ENCODE measurements at places on chromosomes 7 and 10.

DNA sequence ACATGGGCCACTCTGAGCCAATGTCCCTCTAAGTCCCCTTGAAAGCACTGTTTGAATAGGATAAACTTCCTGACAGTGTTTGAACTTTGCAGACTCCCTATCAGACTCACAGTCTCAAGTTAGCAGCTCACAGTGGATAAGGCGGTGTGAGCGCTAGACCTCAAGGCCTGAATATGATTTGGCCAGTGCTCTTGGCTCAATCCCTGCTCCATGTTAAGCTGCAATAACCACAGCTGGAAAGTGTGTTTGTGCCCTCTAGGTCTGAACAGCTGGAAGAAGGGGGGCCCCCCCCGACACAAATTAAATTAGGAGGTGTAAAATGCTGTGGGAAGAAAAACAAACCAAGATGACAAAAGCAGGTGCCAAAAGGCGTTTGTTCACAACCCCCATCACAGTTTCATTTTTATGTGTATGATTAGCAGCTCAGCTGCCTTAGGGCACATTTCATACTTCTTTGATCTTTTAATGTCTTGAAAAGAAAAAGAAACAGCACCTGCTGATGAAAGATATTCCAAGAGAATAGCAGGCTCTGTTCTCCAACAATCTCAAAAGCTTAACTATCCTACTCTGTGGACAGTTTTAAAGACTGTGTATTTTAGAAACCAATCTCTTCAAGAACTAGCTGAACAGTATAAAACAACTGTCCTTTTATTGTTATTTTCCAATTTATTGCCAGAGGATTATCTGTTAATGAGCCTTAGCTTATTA, 167.6 kb downstream of the SNX13 start:
- no peak for DNase-seq

DNA sequence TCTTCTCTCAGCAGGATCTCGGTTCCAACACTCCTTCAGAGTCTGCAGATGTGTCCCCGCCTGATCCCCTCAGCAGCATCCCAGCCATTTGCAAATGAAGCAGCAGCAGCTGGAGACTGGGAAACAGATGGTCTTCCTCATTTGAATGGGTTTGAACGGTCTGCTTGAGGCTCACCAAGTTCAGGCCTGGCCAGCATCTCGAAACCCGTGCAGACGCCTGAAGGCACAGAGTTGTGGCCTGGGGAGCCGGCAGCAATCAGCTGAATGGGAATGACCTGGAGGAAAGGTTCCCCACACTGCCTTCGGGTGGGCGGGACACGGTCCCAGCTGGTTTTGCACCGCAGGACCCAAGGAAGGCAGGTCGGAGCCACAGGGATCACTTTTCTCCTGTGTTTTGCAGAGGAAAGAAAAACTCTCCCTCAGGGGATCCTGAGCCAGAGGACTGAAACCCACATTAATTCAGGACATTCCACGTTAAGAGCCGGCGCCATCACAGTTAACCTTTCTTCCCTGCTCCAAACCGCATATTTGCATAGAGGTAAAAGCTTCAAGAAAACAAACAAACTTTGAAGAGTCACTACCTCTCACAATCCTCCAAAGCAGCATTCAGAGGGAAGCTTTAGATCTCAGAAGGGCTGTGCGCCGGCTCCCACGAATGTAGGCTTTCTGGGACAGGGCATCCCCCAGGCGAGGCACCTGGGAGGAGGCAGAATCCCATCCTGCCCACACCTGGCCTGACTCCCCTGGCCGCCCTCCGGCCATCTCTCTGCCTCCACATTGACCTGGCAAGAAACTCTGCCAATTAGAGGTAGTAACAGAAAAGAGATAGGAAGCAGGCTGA, 17.7 kb downstream of the FGFR2 start:
- DNase-seq: no peak

DNA sequence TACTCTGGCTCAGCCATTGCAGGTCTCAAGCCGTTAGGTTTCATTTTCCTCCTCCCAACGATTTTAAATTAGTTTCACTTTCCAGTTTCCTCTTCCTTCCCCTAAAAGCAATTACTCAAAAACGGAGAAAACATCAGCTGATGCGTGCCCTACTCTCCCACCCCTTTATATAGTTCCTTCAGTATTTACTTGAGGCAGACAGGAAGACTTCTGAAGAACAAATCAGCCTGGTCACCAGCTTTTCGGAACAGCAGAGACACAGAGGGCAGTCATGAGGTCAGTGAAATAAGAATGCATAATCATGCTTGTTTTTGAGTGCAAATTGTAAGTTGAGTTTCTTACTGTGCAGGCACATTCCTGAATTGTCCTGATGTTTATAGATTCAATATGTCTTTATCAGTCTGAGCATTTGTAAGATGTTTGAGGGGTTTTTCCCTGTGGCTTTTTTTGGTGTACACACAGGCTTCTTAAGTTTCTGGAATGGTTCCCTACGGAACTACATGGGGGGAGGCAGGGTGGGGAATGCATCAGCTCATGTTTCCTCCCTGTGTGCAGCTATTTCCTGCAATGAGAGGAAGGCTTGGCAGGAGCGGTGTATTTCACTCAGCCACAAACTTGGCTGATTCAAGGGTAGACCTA, at the start of gene IFIT3:
IFIT3 (plus strand) TSS at position 195 of the 639 bp plus-strand sequence; CDS start at position 272, 77 bp downstream.
- peak; percentile 47 for DNase-seq

DNA sequence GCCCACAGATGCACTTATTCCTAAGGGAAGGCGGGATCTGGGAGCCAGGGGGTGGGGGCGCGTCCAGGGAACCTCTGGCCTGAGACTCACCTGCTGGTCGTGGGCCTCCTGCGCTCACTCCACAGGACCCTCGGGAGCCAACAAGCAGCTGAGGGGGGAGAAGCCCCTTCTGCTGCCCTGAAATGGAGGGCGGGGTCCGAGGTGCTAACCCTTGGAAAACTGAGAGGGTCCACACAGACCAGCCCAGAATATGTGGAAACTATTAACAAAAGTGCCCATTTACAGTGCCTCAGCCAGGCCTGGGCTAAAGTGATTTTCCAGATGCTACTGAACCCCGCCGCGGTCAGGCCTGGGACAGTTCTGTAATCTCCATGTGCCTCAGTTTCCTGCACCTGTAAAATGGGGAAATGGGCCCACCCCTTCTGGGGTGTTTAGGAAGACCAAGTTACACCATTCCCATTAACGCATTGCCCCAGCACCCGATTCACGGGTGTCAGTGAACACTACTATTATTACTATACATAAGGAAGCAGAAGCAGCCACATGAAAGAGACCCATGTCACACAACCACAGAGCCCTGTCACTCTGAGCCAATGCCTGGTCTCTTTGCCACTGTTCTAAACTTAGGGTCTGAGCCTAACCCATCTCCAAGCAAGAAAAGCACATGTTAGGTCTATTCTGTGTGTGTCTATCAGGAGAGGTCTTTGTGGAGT, 630 bp upstream of the VSTM4 start:
- no peak for DNase-seq

Measured in CD4-positive, alpha-beta T cell treated with Interleukin-2 at 100 ng/mL for 4 hours (primary cell).